ENCODE measurements at places on chromosomes 4 and X.

DNA sequence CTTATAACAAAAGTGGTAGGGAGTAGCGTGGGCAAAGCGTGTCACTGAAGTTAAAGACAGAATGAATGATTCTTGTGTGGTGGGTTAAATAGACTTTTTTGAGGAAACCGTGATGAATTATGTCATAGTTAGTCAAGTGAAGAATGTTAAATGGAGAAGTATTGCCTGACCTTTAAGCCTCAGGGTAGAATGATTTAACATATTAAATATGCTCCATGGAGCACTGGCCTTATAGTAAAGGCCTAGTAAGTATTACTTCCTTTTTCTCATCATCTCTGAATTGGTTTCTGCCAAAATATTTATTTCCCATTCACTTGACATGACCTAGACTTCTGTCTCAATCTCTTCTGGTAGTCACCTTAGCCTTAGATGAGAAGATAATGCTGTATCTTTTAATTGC, 23.7 kb downstream of the MAGEB1 start:
- no peak for DNase-seq

- no peak for DNase-seq
These were observed 170.9 kb downstream of the APBB2 start for GRCh38 chr4:41043465-41043864.

DNA sequence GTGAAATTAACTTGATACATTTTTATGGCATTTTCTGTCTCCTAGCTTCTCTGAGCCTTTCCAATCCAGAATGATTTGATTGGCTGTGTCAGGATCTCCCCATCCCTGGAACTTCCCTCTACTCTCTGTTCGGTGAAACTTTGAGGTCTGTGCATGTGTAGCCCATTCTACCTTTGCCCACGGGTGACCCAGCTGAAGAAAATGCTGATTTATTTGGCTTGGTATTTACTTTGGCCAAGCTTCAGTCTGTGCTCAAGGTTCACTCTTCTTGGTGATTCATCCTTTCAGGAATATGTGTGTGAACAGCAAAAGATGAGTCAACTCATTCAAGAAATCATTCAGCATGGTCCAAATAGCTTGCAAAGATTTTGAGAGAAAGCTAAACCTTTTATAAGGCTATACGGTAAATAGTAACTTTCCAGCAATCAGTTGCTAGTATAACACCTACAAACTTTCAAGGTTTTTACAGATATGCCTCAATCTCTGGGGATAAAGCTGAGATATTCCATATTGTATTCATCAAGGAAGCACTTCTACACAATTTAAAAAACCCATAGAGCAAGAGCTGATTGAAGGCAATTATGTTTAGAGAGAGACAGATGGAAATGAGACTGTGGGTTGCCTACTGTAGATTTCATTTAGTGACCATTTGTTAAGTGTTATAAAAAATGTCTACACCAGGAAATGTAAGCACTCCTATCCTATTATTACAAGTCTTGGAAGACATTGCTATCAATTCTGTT, 233.9 kb upstream of the CXXC4 start:
- no peak for DNase-seq

DNA sequence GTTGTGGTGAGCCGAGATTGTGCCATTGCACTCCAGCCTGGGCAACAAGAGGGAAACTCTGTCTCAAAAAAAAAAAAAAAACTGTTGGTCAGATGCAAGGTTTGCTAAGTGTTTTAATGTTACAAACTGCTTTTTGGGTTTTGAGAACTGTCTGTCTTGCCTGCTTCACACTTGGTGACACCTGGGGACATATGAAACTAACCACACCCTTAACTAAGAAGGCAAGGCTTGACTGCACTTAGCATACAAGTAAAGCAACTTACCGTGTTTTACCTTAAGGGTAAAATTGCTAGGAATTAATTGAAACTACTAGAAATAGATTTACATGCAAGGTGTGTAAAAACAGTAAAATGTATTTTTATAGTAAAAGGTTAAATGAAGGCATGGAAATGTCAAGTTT, 180.4 kb downstream of the OR13H1 start:
- no peak for DNase-seq

- DNase-seq, result no peak
These were observed 9.7 kb downstream of the BOD1L1 start for GRCh38 chr4:13617801-13618200.

DNA sequence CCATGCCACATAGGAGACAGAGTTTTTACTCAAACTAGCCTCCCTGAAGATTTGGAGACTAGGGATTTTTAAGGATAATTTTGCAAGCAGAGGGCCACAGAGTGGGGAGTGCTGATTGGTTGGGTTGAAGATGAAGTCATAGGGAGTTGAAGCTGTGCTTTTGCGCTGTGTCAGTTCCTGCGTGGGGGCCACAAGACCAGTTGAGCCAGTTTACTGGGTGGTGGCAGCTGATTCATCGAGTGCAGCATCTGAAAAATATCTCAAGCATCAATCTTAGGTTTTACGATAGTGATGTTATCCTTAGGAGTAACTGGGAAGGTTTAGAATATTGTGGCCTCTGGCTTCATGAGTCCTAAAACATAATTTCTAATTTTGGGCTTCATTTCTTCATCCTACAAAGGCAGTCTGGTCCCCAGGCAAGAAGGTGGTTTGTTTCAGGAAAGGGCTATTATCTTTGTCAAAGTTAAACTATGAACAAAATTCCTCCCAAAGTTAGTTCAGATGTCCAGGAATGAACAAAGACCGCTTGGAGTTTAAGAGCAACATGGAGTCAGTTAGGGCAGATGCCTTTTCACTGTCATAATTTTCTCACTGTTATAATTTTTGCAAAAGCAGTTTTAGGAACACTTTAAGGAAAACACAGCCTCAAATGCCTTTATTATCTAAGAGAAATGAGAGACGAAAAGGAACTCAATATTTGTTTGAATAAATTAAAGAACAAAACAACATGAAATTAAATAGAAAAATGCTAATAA, 960.8 kb upstream of the PRKX start:
- DNase-seq, result no peak

GRCh38 chr4:73868206-73869129, 725 bp upstream of the CXCL1 start:
- DNase-seq, result no peak

DNA sequence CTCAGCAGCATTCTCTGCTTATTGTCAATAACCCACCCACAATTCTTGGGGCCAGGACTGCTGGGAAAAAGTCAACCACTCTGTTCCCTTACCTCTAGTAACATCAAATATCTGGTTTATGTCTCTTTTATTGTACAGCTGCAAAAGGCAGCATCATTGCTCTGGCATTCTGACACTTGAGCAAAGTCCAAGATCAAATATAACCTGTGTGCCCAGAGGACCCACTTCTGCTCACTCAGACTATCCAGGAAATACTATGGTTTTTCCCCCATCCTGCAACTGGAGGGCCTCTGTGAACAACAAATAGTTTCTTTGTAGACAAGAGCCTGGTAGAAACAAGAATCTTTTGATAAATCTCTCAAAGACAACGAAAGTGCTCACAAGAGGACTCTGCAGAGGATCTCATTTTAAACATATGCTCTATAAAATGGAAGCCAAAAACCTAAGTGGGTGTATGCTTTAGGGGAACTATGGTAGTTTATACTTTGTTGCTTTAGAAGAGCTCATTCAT, 154.7 kb downstream of the RAB28 start:
- DNase-seq, result no peak

GRCh38 chrX:68936126-68936525, 107.3 kb downstream of the EFNB1 start:
- no peak for DNase-seq

DNA sequence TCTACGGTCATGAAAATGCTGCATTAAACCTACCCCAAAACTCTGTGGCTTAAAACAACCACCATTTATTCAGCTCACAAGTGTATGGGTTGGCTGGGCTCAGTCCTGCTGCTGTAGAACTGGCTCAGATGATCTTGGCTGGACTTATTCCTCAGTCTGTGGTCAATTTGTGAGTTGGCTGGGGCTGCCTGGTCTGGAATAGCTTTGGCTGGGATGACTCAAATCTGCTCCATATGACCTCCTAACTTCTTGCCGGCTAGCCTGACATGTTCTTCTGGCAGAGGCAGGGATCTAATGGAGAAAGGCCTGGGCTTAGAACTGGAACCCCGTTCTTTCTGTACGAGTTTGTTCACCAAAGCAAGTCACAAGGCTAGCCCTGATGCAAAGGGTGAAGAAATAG, 71.7 kb downstream of the CFAP299 start:
- DNase-seq, result no peak

GRCh38 chr4:52946855-52947254, 84.7 kb downstream of the RASL11B start:
- DNase-seq, result no peak

- no peak for DNase-seq
These were observed 3.1 kb downstream of the NKX3-2 start for GRCh38 chr4:13541176-13541604.

- DNase-seq, result no peak
These were observed 18.4 kb upstream of the CC2D2A start for GRCh38 chr4:15451181-15451865.

DNA sequence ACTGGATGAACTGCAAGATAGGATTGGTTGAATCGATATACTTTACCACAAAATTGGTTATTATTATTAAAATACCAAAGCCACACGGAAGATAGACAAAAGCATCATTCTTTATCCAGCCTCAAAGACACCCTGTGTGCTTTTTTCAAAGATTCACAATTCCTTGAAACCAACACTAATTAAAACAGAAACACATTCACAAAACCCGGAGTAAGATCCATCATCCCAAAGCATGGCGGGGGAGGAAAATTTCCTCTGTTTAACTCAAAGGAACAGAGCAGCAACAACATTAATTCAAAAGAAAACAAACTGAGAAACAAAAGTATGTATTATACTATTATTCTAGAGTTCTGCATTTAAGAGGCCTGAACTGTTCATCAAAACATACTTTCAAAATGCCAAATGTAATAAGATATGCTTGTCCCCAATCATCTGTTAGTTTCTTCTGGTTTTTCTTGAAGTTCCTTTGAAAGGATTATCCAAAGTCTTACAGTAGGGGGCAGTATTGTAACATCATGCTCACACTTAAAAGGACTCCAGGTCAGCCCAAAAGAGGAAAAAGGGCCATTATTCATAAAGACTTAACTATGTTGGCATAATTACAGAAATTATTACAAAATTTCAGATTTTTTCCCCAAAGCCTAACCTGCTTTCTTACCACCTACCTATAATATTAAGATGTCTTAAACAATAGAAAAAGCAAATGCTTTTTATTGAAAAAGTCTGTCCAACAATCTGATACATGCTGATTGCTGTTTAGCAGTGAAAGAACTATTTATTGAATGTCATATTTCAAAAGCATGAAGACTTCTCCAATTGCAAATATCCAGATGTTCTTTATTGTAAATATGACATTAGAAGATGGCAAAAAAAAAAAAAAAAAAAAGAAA, 168.7 kb downstream of the SCFD2 start:
- no peak for DNase-seq

- peak; percentile 40 for DNase-seq
These were observed 164.9 kb downstream of the MAML3 start for GRCh38 chr4:139988863-139989765.

DNA sequence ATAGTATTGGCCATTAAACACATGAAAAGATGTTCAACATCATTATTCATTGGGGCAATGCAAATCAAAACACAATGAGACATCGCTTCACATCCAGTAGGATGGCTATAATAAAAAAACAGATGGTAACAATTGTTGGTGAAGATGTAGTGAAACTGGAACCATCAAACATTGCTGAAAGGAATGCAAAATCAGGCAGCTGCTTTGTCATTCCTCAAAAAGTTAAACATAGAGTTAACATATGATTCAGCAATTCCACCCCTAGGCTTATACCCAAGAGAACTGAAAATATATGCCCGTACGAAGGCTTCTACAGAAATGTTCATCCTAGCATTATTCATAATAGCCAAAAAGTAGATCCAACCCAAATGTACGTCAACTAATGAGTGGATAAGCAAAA, 144.0 kb upstream of the NAP1L5 start:
- DNase-seq, result no peak

DNA sequence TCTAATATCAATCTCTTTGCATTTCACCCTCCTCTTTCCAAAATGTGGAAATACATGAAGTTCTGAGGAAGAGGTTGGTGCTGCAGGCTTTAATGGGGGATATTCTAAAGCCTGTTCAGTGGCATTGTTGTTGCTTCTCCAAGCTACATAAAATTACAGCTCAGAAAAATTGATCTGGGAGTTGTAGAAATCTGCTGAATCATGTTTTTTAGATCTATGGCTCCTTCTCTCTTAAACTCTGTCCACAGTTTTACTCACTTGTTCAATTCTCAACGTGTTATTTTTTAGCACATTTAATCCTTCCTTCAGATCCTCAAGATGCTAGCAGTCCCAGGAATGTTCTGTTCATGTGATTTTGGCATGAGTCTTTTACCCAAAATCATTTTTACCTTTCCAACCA, 949.5 kb upstream of the ADGRL3 start:
- no peak for DNase-seq

- DNase-seq, result no peak
These were observed 14.1 kb upstream of the PAPSS1 start for GRCh38 chr4:107734120-107734519.

DNA sequence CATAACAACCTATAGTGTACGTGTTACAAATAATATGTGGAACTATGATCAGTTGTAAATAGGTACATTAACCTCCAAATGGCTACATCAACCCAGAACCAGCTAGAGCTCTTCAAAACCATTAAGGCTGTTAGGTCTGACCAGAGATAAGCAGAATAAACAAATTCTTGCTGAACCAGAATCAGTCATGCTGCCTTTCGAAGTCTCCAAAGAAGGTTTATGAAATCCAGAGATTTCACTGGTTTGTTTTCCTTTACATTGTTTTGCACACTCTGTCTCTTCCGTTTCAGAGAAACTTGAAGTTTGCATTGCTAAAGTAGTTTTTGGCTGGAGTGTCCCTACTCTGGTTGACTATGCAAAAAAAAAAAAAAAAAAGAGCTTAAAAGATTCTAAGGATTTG, 177.3 kb upstream of the SLIT2 start:
- no peak for DNase-seq

DNA sequence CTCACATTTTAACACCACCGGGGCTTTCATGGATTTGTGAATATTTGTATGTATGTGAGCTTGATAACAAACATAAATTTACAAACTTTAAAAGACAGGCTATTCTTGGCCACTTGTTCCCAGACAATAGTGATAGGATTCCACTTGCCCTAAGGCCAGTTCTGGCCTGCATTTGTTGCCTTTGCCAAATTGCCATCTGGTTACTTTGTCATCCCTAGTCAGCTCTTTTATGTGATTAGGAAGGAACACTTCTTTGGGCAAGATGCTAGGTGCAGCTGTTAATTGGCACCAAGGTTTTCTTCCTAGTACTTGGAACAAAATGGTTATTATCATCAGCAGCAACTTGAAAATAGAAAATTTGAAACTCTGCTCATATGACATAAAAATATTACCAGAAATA, 63.3 kb downstream of the CCSER1 start:
- no peak for DNase-seq

DNA sequence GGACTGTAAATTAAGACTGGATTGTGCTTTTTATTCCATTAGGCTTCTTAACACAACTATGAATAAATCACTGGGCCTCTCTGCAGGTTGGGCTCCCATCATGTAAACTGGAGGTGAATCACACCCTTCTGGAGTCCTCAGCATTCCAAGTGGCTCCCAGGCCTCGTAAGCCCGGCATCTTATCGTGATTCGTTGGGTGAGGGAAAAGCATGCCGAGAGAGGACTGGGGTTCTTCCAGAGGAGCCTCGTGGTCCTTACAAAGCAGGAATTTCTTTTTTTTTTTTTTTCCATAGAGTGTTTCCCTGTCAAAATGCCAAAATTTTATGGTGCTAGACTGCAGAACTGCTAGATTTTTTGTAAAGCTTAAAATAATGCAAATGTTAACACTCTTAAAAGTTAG, 20.0 kb downstream of the CLDN22 start:
- no peak for DNase-seq

GRCh38 chrX:131818297-131818936, 204.7 kb upstream of the STK26 start:
- no peak for DNase-seq

- no peak for DNase-seq
These were observed 2.0 kb downstream of the NDST3 start for GRCh38 chr4:118036336-118036735.

All from stimulated activated CD8-positive, alpha-beta memory T cell treated with anti-CD3 and anti-CD28 coated beads, Interleukin-15, amount 100 ng/mL, for 48 hours (primary cell).